ENCODE measurements at places on chromosomes 5 and 9.

DNA sequence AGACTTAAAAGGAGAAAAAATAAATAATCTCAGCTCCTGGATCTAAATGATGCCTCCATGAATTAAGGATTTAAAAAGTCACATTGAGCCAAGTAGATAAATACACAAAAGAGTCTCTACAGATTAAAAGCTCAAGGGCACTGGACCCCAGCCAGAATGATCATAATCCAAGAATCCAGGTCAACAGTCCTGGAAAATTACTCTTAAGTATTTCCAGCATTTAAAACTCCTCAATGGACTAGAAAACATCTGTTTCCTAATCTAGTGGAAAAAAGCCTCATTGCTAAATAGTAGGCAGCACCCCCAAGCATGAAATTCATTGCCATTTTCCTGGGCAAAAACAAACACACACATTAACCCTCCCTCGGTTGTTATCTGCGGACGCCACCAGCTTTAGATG is 96.8 kb downstream of the FRMD3 start:
- no peak for DNase-seq

GRCh38 chr5:174311531-174312269 is 266.2 kb downstream of the NSG2 start:
- peak; percentile 54 for DNase-seq

DNA sequence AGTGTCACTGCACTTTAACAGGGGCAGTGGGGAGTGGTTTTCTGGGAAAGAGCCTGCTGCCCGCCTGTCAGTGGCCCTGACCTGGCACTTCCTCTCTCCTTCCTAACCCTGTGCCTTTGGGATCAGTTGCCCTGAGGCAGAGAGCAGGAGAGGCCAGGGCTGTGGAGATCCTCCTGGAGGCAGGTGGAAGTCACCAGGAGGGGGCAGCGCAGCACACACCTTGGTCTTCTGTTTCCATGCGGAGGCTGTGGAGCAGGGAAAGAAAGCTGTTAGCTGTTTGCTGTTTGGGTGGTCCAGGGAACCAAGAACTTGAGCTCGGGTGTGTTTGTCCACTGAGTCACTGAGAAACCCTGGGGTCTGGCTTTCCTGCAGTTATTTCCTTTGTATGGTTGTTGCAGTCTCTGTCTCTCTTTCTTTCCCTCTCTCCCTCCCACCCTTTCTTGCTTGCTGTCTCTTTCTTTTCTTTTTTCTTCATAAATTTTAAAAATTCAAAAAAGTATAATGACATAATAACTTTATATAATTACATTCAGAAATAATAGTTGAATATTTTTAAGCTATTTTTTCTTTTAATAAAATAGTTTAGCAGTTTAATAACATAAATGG is 28.1 kb downstream of the NTRK2 start:
- DNase-seq, result no peak

DNA sequence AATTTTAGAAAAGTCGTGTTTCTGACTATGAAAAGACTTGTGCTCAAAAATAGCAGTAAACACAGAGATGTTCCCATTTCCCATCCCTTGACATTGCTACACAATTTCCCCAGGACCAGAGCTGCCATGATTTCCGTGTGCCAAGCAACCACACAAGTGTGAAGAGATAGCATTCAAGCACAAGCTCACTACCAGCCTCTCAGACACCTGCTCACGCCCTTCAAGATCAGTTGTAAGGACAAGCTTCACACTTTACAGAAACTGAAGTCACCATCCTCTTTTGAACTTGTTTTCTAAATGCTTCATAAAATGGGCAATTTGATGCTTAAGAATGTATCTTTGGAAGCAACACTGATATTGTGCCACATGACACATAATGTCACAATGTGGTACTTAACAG is 333.1 kb downstream of the CAAP1 start:
- DNase-seq, result no peak

GRCh38 chr5:78747705-78748359 is 99.3 kb upstream of the LHFPL2 start:
- DNase-seq, result no peak

DNA sequence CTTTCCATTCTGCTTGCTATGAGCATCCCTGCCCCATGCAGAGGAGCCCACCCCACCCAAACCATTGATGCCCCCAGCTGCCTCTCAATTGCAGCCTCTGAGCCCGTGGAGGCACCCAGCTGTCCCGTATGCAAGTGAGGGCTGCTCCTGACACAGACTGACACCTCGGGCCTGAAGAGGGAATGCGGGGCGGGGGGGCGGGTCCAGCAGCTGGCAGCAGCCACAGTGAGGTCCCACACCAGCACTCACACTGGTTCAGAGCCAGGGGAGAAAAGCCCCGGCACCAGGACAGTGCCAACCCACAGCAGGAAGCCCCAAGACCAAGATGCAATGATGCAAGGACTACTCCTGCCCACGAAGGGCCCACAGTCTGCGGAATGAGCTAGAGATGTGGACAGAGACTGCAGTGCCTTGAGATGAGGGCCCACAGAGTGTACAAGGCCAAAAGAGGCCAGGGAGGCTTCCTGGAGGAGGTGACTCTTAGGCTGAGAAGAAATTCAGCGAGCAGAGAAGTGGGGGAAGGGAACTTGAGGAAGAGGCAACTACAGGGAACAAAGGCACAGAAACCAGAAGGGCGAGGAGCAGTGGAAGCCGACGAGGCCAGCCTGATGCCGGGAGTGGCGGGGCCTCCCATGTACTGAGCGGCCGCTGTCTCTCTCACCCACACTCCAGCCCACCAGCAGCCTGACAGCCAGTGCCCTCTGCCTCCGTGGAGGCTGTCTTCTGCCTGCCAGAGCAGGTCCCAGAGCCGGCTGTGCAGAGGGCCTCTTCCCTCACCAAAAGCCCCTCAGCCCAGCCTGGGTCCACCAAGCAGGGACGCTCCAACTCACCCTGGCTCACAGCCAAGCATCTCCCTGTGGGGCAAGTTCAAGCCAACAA is 9.2 kb downstream of the EEIG1 start:
- DNase-seq, result no peak

- DNase-seq, result no peak
Observed at GRCh38 chr5:96626956-96627355, 35.2 kb upstream of the CAST start.

- no peak for DNase-seq
Observed at GRCh38 chr5:58046371-58046770, 413.5 kb downstream of the PLK2 start.

- DNase-seq, result no peak
Observed at GRCh38 chr5:143205386-143205785, 198.1 kb downstream of the NR3C1 start.

DNA sequence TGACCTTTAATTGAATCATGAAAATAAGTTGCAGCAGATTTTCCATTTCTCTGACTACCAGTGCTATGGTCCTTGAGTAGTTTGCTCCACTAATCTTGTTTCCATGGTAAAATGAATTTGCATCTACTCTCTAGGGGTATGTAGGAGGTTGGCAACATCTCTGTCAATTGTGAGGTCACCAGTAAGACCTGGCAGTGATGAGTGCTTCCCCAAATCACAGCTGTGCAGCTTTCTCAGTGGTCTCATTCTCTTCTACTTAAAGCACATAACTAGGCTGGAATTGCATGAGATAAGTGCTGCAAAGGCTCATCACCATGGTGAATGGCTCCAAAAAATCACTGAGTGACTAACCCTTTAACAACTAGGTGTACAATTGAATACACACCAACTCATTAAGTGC is 36.3 kb downstream of the ADAMTS19 start:
- DNase-seq, result no peak

DNA sequence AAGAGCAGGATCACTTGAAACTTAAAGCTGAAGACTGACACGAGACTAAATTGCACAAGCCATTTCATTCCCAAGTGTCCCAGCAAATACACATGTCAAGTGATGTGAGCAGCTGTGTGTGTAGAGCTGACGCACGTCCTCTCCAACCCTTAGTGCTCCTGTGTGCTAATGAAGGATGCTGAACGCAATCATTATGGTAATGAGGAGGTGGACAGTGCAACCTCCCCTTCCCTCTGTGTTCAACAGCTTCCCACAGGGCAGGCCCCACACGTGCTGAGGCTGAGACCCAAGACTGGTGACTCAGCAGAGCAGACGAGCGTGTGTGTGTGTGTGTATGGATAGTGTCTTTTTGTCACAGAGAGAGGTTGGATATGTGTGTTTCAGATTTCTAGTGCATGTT is 702.1 kb downstream of the SEMA5A start:
- DNase-seq, result no peak

- DNase-seq, result no peak
Observed at GRCh38 chr5:98557916-98558315, 215.5 kb upstream of the RGMB start.

Data from stimulated activated CD4-positive, alpha-beta T cell treated with anti-CD3 and anti-CD28 coated beads, Interleukin-15, amount 100 ng/mL, for 1 hour (primary cell).